H9 (cell line): ENCODE measurements at places on chromosomes 1 and 21. TPM values are rescaled to one million over a fixed set of nuclear protein-coding genes. Genes with fewer than 3 reads are reported as not detected.

Gene CGN
- 29.9 and 30.9 TPM in 2 replicates for total RNA-seq

Gene GJA9
- not detected in 2 replicates for total RNA-seq

Gene SRP9
- total RNA-seq: 396 and 403 TPM in 2 replicates

Gene TMPRSS3
- total RNA-seq: 0.31 and 0.44 TPM in 2 replicates

Gene MNDA
- total RNA-seq: not detected in 2 replicates

Gene ADORA3
- not detected in 2 replicates for total RNA-seq

Gene TMCO2
- not detected in 2 replicates for total RNA-seq

DNA sequence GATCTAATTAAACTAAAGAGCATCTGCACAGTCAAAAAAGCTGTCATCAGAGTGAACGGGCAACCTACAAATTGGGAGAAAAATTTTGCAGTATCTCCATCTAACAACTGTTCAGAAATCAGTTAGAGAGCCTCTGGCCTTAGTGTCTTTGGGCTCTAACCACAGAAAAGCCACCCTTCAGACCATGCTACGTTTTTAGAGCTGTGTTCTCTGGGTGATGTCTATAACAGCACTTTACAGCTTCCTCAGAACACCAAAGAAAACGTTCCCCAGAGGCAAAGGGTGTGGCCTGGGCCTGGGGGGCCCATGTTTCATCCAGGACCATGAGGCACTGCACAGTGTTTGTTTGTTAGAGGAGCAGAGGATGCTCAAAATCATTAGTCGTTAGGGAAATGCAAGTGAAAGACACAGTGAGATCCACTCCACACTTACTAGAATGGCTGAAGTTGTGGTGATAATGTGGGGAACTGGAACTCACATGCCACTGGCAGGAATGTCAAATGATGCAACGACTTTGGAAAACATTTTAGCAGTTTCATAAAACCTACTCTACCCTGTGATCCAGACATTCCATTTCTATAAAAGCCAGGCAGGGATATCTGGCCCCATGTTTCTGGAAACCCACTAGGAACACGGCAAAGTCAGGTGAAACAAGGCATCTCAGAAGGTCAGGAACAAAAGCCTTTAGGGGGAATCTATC is 250.4 kb upstream of the HOOK1 start:
- no peak for DNase-seq

DNA sequence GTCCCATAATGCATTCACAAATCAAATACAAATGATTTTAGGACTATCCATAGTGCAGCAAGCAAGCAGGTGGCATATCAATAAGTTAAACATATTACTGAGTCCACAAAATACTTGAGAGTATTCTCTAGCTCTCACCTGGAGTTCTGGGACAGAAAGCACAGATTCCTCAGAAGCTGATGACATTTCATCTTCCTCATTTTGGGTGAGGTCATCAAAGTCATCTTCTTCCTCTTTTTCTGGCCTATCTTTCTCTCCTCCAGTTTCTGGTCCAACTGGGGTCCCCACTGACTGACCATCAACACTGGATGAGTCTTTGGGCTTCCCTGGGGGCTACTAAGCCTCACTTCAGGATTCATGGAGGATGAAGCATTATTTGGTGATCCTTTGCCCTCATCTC is 38.9 kb downstream of the YY1AP1 start:
- no peak for DNase-seq

- no peak for DNase-seq
Measured at GRCh38 chr1:239835946-239836440, 255.7 kb upstream of the FMN2 start.

DNA sequence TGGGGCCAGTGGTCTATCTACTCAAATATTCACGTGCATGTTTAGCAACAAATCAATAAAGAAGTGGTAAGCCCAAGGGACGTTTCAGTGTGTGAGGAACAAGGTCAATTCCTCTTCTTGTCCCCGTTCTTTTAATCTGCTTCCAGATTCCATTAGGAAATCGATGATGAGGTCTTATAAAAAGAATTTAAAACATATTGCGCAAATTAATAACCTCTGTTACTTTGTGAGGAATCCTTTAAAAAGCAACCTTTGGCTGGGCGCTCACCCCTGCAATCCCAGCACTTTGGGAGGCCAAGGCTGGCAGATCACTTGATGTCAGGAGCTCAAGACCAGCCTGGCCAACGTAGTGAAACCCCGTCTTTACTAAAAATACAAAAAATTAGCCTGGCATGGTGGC is 113.0 kb upstream of the TMPRSS2 start:
- DNase-seq: no peak

GRCh38 chr21:39137248-39138178 is 45.7 kb downstream of the PSMG1 start:
- DNase-seq: peak; percentile 71
